ENCODE measurements at places on chromosomes 7 and 10.

GRCh38 chr7:130350945-130351790, 6.6 kb downstream of the CPA5 start:
- DNase-seq = no peak

DNA sequence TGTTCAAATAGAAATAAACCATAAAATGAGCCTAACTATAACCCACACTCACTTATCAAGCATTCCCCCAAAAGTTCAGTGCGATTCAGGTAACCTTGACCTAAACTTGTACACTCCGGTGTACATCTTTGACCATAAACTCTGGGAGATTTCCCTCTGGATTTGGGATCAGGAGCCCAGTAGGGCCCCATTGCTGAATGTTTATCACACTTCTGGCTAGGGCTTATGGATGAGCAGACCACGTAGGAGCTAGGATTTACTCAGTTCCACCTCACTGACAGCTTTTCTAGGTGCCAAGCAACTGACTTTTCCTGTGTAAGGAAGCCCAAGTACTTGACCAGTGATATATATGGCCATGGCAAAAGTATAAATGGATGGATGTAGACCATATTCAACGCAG, 113.7 kb downstream of the SVOPL start:
- no peak for DNase-seq

- DNase-seq = no peak
Observed at GRCh38 chr7:143902332-143902899, 440 bp upstream of the TCAF1 start.

DNA sequence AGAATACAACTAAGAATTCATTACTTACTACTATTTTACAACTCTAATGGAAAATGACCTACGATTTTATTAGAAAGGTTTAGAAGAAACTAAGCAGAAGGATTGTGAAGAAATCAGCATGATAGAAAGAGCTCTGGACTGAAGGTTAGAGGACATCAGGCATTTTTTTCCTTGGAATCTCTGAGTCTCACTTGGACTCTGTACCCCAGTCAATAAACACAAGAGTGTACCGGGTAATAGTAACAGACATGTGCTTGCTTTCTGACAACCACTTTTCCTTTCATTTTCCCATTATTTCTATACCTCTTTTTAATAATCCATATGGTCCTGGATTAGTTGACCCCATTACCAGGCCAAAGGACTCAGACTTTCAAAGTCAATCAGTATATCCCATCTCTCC, 1240.9 kb upstream of the LRRTM3 start:
- no peak for DNase-seq

- no peak for DNase-seq
Observed at GRCh38 chr10:110558041-110558440, 9.5 kb upstream of the SMC3 start.

GRCh38 chr10:9608602-9609001, 1409.1 kb upstream of the CELF2 start:
- no peak for DNase-seq

- no peak for DNase-seq
Observed at GRCh38 chr7:54469740-54470139, 72.4 kb upstream of the VSTM2A start.

DNA sequence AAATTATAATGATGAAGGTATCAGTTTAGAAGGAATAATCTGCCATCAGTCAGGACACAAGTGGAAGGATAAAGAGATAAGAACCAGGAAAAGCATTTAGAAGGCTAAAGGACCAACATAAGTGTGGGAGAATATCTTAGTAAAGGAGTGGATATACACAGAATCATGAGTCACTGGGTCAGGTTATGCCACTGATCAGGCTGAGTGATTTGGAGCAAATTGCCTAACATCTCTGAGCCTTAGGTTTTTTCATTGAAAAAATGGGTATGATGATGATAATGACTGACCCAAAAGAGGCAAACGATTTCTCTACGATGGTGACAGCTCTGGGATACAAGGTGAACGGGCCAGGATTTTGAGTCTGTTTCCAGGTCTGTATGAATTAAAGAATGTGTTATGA, 2.8 kb upstream of the CUL1 start:
- no peak for DNase-seq

DNA sequence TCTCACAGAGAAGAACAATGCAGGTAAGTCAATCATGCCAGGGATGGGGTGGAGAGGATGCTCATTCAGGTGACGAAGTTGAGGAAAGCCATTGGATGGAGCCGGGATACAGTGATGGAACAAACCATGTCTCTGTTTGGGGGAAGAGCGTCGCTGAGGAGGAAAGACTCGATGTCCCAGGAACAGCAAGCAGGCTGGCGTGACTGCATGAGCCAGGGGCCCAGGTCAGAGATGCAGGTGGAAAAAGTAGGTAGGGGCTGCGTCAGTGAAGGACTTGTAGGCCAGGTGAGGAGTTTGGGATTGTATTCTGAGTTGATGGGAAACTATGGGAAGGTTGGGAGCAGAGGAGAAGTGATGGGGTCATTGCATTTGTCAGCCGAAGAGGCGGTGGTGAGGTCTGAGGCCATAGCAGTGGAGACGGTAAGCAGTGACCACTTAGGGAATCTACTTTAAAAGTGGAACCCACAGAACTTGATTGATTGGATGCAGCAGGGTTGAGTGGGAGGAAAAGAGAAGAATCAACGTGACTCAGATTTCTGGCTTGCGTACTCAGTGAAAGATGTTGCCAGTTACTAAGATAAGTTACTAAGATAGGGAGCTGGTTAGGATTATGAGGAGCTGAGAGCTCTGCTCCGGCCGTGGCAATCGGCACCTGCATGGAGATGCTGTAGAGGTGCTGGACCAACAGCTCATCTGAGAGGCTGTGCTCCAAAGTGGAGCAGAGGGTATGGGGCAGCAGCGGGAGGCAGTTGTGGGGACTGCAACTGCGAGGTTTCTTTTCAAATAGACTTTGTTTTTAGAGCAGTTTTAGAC, 12.5 kb upstream of the IL2RA start:
- no peak for DNase-seq

DNA sequence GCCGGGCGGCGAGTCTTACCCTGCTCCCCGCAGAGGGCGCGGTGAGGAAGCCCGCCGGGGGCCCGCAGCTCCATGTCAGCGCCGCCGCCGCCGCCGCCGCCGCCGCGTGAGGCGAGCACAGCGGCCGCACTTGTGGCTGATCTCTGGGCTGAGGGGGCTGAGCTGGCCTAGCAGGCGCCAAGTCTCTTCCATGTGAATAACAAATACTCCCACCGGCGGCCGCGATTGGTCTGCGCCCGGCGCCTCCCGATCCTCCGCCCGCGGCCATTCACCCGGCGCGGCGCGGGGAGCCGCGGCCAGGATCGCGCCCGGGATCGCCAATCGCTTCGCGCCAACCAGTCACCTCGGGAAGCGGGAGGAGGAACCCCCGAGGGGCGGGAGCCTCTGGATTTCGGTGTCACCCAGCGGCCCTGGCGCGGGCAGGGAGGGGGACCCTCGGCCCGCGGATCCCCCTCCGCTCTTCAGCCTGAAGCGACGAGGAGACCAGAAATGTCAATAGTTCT, at the start of gene GRM8:
Gene GRM8, minus strand, starts transcription at position 164 of the 503 bp plus-strand sequence.
- peak; percentile 80 for DNase-seq

DNA sequence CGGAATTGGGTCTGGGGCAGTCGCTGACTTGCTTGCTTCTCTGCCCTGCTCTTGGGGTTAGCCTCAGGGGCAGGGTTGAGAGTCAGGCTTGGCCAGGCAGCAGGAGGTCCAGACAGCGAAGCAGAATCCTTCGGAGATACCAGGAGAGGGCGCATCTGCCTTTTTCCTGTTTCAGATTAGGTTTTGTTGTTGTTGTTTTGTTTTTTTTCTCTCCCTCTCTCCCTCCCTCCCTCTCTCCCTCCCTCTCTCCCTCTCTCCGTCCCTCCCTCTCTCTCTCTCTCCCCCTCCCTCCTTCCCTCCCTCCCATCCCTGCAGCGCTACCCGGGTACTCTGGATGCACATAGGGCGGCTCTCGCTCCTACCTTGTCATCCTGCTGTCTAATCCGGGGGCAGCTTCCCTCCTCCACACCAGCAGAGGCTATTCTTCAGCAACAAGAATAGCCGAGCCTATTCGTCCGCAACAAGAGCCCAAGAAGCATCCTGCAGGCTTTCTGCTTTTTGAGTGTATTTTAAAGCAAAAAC, 758 bp upstream of the OPTN start:
- DNase-seq = peak; percentile 77

- DNase-seq = peak; percentile 76
Observed at GRCh38 chr10:6145166-6145987, 56.5 kb downstream of the RBM17 start.

GRCh38 chr10:112362833-112363232, 11.1 kb upstream of the ACSL5 start:
- no peak for DNase-seq

- peak; percentile 80 for DNase-seq
Observed at GRCh38 chr10:101602761-101603398, 14.8 kb downstream of the DPCD start.

DNA sequence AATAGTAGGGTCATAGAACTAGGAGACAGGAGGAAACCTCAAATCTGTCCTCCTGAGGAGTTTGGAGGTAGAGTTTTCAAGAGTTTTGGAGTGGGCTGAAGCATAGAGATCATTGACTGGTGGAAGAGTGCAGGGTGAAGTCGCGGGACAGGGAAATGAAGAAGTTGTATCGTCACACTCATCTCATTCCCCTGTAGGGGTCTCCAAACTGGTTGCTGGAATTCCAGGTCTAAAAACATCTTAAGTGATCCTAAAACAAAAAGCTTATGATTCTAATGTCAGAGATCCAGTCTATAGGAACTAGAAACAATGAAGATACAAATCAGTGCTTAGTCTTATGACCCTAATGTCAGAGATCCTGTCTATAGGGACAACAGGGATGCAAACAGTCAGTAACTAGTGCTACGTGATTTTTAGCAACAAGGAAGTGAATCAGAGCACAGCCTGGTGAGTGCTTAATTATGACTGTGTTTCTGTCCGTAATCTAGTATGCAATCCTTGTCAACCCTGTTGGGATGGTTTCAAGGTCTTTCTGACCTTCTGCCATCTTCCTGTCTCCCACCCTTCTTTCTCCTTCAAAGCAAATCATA, 139.4 kb downstream of the SKIDA1 start:
- DNase-seq = no peak

DNA sequence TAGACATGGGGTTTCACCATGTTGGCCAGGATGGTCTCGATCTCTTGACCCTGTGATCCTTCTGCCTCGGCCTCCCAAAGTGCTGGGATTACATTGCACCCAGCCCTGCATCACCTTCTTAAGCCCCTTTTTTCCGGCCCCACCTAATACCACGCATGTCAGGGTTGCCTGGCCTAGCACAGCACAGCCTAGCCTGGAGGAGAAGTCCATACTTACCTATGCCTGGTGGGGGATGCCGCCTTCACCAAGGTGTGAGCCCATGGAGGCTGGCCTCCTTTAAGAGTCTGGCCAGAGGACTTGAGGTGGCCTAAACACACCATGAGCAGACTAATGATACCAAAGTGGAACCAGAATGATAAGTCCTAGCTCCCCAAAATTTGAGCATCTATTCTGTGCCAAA, 22.0 kb upstream of the CUX1 start:
- no peak for DNase-seq

- no peak for DNase-seq
Observed at GRCh38 chr10:35262436-35262835, 73.9 kb upstream of the CCNY start.

DNA sequence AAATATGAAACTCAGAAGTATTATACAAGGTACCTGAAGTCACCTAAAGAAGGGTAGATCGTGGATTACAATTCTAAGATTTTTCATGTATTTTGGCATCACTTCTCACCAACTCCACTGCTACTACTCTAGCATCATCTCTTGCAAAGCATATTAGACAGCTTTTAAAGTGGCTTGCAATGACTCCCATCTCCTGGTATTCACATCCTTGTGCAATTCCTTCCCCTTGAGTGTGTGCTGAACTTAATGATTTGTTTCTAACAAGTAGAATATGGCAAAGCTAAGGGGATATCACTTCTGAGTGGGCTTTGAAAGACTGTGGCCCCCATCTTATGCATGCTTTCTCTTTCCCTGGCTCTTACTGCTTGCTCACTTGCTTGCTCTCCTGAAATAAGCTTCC, 280.2 kb downstream of the SNX13 start:
- no peak for DNase-seq
